GM13977 (cell line): ENCODE measurements at places on chromosomes 3 and 15.

GRCh38 chr15:77276943-77277342 lies 143.0 kb downstream of the PEAK1 start:
- no peak for DNase-seq

- no peak for DNase-seq
Observed at GRCh38 chr15:26630857-26631256, 142.0 kb downstream of the GABRB3 start.

DNA sequence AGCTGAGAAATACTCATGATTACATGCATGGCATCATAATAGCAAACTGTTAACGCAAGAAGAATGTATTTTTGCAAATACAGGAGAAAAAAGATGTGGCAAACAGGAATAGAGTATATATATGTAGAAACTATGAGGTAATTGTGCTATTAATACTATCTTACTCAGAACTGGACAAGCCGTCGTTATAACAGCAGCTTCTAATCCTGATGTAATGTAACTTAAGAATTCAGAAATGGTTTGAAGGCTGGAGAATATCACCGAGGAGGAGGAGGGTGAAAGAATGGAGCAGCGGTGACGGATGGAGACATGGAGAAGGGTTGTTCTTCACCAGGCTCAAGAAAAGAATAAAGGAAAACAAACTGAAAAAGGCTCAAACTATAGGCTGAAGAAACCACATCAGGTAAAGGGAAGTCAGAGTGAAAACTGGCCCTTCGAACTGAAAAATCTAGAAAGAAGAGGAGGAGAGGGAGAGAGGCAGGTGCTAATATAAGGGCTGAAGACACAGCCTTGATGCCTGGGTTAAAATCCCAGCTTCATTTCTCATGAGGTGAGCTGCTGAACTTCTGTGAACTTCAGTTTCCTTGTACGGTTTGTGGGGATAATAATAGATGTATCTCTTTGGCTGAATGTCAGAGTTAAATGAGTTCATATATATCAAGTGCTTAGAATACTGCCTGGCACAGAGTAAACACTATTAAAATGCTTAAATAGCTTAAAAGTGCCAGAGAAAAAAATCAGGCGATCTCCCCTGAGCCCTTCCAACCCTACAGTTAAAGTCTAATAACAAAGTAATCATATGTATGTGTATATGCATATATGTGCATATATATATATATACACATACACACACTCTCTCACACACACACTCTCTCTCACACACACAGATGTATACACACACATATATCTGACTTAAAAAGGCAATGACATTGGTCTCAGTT lies 43.9 kb downstream of the GOLIM4 start:
- peak; percentile 32 for DNase-seq

- DNase-seq, result peak; percentile 92
Observed at GRCh38 chr15:67065531-67066005, at the start of gene SMAD3. TSS of gene SMAD3 (plus strand) at chr15:67065602. CDS start at chr15:67066155, 553 bp downstream.

DNA sequence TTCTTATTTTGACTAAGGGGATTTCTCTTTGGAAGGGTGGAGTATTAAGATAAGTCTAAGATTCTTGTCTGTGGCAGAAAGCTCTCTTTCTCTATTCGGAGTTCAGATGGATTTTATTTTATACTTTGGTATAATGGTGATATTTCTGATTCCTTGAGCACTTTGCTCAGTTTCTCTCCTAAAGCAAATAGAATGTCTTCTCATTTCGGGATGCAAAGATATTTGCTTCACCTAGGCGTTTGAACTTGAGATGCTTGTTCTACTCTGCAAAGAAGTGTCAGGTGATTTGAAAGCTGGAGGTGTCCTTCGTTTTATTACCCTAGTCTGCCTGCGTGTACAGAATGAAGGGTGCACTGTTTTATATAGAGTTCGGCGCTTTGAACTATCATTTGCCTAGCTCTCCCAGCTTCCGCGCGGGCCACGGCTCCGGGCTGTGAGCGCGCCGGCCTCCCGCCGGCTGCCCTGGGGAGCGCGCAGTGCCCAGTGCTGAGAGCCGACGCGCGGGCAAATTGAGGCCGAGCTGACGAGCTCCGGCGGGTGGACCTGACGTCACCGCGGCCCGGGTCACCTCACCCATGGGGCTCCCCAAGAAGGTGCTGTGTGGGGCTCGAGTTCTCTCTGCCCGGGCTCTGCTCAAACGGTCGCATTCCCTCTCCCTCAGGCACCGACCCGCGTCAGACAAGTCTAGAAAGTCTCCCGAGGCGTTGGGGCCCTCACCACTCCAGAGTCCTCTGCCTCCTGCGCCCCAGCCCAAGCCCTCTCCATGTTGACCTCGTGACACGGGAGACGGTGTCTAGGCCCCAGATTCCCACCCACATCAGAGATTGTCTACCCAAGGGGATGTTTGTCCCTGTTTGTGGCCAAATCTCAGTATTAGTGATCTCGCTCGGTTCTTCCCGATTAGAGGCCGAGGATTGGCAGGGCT lies 7.5 kb downstream of the SOX2 start:
- peak; percentile 22 for DNase-seq

- DNase-seq, result no peak
Observed at GRCh38 chr3:113118336-113118735, 93.0 kb upstream of the BOC start.

- no peak for DNase-seq
Observed at GRCh38 chr15:64687172-64687571, 88.2 kb downstream of the RBPMS2 start.

DNA sequence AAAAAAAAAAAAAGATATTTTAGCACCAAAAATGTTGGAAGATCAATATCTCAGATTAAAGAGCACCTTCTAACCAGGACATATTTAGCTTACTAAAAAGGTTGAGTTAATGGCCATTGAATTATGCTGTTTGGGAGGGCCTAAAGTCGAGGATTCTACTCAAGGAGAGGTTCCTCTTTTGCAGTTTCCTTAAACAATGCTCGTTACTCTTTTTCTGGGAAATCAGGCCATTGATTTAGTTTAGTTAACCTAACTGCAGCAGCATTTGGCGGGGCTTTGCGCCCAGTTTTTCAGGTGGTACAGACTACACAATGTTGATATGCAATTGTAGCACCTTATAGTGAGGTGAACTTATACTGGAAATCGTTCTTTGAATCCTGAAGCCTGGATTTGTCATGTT lies 6.8 kb downstream of the ABHD2 start:
- no peak for DNase-seq

DNA sequence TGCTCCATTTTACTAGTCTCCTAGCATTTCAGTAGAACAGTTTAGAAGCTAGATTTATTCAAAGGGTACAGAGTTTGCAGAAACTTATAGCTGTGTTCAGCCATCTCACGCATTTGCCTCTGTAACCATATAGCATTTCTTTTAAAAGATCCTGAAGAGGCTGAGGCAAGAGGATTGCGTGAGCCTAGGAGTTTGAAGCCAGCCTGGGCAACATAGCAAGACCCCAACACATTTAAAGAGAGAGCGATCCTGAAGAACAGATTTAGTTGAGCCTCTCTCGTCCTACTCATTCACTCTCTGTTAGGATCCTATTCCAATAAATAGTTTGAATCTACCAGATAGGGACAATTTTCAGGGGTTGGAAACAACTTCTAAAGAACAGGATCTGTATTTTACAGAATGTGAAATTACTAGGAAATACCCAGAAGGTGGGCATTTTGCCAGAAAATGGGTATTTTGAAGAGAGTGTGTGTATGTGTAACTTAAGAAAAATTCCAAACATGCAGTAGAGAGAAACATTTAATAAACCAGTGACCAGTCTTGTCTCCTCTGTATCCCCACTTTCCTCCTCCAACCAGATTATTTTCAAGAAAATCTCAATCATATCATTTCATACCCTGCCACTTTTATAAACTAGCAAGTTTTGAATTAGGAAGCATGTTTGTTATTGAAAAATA lies 4.5 kb downstream of the EIF3J start:
- DNase-seq, result no peak

DNA sequence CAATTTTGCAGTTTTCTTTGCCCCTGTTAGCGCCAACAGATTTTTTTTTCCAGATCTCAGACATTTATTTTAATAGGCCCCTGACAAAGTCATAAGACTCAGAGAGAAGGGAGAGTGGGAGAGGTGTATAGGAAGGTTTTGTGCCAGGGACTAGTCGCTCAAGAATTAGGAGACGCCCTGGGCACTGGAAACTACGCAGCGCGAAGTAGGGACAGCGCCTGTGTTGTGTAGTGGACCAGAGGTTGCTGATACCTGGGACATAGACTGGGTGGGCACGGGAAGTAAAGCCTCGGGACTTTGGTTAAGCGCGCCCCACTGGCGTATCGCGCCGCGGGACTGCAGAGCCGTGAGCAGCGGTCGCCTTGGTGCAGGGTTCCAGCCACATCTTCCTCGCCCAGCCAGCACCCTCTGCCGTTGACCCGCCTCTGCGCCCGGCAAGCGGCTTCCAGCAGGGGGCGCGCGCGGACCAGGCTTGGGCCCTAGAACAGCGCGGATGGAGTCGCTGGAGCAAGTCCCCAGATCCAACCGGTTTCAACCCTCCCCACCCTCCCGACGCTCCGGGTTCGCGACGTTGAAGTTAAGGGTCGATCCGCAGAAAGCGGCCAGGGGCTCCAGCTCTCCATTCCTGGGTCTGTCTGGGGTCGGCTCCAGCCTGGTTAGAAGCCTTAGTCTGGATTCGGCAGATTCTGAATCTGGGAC lies 3.0 kb upstream of the ISLR2 start:
- peak; percentile 83 for DNase-seq

GRCh38 chr3:133956982-133957381 lies 61.3 kb upstream of the RAB6B start:
- no peak for DNase-seq

- DNase-seq, result no peak
Observed at GRCh38 chr3:48685293-48685602, 467 bp downstream of the NCKIPSD start.

- DNase-seq, result no peak
Observed at GRCh38 chr3:37668818-37669610, 192.7 kb upstream of the CTDSPL start.

DNA sequence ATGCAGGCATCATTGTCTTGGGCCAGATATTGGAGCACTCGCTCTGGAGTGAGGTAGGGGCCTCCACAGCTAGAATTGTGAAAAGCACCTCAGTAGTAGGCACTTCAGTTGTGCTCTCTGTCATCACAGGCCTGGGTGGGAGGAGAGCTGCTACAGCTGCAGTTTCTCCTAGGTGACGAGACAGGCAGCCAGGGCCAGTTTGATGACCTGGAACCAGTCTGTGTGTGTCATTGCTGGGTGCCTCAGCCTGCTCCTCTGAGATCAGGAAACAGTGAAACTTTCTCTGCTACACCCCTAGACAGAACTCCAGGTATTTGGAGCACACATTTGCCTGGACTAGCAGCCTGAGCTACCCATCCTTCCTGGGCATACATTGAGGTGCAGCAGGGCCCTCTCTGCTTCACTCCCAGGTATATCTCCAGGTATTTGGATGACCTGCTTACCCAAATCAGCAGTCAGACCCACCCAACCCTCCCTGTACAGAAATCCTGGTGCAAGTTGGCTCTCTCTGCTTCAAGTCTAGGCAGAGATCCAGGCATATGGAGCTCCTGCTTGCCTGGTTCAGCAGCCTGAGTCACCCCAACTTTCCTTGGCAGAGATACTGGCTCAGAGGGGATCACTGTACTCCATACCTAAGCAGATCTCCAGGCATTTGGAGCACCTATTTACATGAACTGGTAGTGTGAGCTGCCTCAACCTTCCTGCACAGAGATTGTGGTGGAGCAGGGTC lies 54.3 kb upstream of the SGO1 start:
- no peak for DNase-seq

GRCh38 chr15:81497238-81497637 lies 123.2 kb upstream of the TMC3 start:
- DNase-seq, result no peak

- DNase-seq, result peak; percentile 17
Observed at GRCh38 chr15:44193651-44194322, 1.3 kb downstream of the FRMD5 start.

GRCh38 chr3:88936831-88937230 lies 170.6 kb upstream of the EPHA3 start:
- no peak for DNase-seq

DNA sequence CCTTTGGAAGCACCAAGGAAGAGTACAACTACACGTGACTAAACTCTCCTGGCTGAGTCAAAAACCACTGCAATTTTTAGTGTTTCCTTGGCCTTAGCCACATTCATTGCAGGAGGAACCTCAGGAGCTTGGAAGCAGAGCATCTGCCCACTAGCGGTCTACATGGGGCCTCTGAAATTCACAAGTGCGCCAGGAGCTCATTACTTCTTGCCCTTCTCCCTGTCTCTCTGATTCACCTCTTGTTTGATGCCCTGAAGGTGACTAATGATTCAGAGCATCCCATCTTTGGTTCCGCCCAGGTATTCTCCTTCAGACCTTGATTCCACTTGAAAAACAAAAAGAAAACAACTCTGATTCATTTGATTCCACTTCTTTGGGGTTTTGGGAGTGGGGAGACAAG lies 201.1 kb upstream of the LPP start:
- no peak for DNase-seq

- no peak for DNase-seq
Observed at GRCh38 chr3:37297459-37297858, 123.1 kb upstream of the LRRFIP2 start.

DNA sequence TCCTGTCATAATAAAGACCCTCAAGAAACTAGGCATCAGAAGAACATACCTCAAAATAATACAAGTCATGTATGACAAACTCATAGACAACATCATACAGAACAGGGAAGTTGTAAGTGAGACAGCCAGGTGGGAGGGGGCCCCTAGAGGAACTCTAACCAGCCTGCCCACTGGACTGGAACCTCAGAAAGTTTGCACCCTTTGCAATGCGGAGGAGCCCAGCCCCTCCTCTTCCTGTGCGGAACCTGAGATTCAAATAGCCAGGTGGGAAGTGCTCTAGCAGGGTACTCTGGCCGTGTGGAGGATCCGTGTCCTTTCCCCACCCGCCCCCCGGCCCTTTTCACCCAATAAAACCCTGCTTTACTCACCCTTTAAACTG lies 387.0 kb upstream of the CBLB start:
- peak; percentile 45 for DNase-seq

DNA sequence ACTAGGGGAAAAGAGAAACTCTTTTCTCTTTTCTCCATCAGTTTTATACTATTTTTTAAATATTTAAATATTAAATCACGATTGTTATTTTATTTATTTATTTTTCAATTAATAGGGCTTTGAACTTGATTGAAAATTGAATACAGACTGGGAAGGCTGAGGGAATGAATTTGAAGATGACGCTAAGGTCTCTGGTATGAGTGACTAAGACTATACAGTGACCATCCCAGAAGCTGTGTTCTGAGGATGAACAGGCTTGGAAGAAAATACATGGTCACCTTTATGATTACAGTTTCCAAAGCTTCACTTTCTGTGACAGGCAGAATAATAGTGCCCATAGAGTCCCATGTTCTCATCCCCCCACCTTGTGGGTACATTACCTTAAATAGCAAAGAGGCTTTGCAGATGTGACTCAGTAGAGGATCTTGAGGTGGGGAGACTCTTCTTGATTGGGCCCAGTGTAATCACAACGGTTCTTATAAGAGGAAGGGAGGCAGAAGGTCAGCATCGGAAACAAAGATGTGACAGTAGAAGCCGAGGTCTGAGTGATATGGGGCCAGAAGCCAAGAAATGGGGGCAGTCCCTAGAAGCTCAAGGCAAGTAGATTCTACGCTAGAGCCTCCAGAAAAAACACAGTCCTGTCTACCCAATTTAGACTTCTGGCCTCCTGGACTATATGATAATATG lies 51.0 kb upstream of the LPP start:
- DNase-seq, result no peak
